NCI-H1105 treated with DMSO at 0.1 percent for 48 hours (cell line): ENCODE measurements at places on chromosomes 7 and 10.

DNA sequence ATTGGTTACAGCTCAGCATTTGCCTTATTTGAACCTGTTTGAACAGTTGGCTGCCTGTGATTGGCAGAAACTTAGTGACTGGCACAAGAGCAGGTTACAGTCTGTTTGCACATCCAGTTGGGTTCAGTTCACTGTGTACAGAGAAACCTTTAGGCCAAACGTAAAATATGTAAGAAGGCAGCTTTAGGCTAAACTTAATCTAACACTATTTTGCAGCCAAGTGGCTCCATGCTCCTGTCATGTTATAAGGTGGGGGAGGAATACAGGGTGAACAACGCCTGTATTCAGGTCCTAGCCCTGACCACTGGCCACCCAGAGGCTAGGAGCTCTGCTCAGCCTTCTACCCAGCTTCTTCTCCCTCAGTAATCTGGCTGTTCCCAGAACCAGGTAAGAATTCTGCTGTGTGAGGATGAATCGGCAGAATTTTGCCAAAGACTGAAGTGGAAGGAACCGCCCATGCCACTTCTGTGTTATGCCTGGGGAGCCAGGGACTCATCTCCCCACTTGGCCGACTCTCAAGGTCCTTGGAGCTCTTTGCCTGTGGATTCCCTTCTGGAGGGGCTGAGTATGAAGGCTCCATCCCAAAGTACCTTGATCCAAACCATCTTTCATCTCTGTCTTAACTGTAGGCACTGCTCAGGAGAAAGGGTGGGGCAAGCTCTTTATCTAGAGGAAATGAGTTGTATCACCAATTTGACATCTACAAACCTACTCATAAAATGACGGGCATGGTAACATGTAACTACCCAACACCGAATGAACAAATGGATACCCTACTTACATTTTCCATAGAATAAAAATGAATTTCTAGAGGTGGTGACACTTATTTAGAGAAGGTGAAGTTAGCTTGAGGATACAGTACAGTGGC, 164.4 kb upstream of the NAMPT start:
- no peak for DNase-seq

GRCh38 chr10:35503578-35503977, 101.6 kb upstream of the GJD4 start:
- DNase-seq: peak; percentile 87

DNA sequence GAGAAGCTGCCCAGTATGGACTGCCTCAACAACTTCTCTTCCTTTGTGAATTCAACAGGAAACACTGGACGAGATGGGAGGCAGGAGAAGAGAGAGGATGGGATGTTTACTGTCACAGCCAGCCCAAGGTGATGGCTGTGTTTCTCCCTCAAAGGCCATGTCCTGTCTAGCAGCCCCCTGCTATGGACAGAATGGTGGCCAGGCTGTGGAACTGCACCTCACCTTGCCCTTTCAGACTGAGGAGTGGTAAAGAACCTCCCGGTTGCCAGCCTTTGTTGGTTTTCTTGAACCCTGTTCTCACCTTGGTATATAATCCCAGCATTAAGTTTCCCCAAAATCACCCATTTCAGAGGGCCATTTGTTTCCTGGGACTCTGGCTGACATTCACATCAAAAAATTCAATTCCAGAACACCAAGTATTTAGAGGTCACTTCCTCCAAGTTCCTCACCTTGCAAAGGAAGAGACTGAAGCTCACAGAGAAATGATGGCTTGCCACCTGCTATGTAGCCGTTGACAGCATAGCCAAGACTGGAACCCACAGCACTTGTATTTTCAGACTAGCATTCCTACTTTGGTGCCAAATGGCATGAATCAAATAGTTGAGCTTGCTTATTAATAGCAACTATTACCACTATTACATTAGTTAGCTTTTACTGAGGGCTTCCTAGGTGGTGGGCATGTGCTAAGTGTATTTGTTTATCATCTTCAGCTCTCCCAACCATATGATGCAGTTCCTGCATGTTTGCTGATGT, 224.0 kb upstream of the GRB10 start:
- DNase-seq: no peak

- DNase-seq: no peak
Measured at GRCh38 chr7:68619526-68619925, 978.7 kb upstream of the AUTS2 start.
